Activated CD8-positive, alpha-beta T cell treated with anti-CD3 and anti-CD28 coated beads for 36 hours (primary cell): ENCODE measurements at places on chromosomes 12 and 14.

- peak; percentile 24 for DNase-seq
Measured at GRCh38 chr12:48934312-48934706, 9.0 kb upstream of the FKBP11 start.

DNA sequence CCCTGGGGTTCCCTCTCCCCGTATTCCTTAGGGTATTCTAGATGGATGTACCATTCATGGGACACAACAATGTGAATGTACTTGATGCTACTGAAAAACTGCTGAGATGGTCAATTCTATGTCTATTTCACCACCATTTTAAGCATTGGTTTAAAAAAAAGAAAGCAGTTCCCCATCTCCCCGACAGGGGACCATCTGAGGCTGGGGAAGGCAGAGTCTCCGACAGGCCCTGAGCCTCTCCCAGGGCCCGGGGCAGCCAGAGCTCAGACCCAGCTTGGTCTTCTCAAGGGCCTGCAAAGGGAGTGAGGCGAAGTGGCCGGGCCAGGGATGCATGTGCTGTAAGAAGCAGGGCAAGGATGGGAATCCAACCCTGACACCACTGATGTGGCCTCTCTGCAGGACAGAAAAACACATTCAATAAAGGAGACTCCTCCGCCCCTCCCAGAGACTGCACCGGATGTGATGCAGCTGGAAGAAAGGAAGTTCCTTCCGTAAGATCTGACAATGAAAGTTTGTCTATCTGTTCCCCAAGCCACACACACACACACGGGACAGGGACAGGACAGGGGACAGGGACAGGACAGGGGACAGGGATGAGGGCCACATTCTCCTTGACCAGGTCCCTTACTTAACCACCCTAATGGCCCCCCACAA lies 234.1 kb downstream of the BCL11B start:
- DNase-seq: no peak

DNA sequence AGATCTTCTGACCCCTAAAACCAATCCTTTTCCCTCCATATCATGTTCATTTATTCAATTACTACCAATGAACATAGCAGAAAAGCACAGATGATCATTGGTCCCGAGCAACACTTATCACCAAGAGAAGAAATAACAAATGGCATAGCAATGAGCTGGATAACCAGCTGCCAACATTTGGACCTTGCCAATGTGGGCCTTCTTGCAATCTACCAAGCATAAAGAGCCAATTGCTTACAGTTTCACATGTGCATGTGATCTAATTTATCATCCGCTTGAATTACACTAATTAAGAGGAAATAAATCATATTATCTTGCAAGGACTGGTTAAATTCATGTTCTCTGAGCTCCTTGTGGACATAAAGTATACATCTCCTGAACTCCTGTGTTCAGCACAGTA lies 134.8 kb upstream of the HMGA2 start:
- no peak for DNase-seq

- no peak for DNase-seq
Measured at GRCh38 chr14:86450085-86450484, 920.1 kb downstream of the FLRT2 start.

GRCh38 chr12:111120578-111120977 lies 200.2 kb upstream of the MYL2 start:
- DNase-seq: no peak

DNA sequence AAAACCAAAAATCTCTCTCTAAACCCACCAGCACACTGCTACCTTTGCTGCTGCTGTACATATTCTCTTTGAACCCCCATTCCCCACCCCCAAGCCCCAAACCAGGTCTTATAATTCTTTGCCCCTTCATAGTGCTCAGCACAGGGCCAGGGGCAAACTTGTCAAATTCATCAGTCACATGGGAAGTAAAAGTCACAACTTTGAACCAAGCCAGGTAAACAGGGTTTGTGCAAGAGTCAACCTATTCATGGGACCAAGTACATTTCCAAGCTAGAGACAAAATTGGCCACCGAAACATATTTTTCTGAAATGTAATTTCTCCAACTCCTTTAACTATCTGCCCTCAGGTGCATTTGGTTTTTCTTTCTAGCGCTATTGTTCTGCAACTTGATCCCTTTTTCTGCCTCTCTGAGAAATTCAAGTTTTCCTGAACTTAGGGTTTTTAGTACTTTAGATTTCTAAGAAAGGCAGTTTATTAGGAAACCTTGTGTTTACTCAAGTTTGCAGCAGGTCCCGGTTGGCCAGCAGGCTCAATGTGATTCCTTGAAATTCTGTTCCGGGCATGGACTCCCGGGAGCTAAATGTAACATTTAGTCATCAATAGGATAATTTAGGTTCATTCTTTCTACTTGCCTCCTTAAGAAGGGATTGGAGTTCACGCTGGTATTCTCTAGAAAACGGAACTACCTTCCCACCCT lies 230.5 kb downstream of the EFCAB11 start:
- DNase-seq: no peak

DNA sequence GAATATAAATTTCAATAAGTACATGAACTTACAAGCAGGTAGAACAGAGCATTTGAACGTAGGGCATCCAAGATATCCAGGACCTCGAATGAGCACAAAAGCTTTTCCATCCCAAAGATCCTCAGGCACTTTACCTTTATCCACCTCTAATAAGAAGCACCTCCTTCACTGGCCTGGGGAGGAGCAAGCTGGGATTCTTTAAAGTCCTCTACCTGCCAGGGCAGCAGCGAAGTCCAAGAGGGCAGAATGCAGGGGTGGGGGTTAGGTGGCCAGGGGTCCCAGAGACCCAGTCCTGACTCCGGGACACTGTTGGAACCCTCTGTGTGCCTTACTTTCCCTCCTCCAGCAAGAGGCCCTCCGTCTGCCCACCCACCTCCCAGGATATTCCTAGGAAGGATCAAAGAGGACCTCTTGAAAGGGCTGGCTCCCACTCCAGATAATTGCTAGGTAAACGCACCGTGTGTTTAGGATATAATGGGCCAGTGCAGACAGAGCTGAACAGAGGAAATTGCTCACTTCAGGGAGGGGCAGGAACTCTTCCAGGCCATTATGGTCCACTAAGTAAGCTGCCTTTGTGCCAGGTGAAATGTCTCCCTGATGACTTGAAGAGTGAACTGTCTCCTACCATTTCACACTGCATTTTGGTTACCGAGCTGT lies 68.1 kb downstream of the TTC9 start:
- DNase-seq: no peak

DNA sequence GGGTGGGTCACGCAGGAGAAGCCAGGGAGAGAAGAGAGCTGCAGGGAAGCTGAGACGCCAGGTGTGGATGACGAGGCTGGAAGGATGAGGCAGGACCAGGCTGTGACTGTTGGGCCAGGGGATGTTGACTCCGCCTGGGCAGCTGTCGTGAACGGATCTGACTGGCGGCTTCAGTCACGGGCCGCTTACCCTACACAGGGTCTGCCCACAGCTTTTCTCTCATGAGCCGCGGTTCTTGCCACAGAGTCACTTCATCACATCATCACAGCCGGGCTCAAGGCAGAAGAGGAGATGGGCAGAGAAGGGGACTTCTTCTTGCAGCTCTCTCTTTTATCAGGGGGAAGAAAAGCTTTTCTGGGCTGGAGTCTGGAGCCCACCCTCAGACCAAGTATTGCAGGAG lies 7.7 kb downstream of the CLBA1 start:
- no peak for DNase-seq

- DNase-seq: no peak
Measured at GRCh38 chr12:109993091-109993490, 3.1 kb downstream of the GIT2 start.

GRCh38 chr12:43795716-43796280 lies 10.3 kb downstream of the TWF1 start:
- no peak for DNase-seq

GRCh38 chr14:64444984-64445845 lies 20.1 kb upstream of the AKAP5 start:
- DNase-seq: peak; percentile 79
